Activated CD4-positive, CD25-positive, alpha-beta regulatory T cell treated with anti-CD3 and anti-CD28 coated beads, Interleukin-2, amount 50 U/mL, for 72 hours (primary cell): ENCODE measurements at places on chromosomes 12 and 14.

- DNase-seq, result no peak
Observed at GRCh38 chr12:24560831-24561271, 388.1 kb downstream of the BCAT1 start.

GRCh38 chr12:102468261-102468915 lies 12.0 kb downstream of the IGF1 start:
- no peak for DNase-seq

- no peak for DNase-seq
Observed at GRCh38 chr12:12686925-12687324, 9.1 kb downstream of the GPR19 start.

DNA sequence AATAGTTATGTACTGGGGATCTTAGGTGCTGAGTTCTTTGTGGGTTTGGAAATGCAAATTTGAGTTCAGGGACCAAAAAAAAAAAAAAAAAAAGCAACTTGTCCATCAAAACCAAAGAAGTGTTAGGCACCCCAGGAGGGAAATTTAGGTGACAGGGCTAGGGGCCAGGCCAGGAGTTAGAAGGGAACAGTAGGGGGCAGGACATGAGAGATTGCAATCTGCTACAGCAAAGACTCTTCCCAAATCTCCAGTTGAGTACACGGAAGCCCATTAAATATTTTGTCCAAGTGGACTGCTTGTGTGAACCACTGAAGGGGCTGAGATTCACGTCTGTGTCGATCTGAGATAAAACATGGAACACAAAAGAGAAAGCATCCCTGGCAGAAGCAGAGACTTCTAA lies 52.8 kb downstream of the TSPAN19 start:
- no peak for DNase-seq

GRCh38 chr14:90449411-90449810 lies 52.6 kb downstream of the CALM1 start:
- no peak for DNase-seq

DNA sequence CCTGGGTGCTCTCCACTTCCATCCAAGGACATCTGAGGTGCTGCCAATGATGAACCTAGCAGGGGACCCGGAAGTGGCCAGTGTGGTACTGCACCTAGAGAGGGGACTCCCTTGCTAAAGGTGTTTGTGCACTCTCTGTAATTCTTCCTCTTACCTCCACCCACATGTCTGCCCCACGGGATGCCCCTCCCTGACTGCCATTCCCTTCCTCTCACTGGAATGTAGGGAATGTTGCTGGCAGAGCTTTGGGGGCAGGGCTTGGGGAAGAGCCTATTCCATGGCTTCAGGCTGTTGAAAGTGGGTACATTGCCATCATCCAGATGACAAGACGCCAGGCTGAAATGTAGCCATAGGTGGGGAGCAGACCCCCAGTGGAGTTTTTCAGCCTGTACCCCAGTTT lies 153.2 kb downstream of the SMOC1 start:
- DNase-seq, result no peak

DNA sequence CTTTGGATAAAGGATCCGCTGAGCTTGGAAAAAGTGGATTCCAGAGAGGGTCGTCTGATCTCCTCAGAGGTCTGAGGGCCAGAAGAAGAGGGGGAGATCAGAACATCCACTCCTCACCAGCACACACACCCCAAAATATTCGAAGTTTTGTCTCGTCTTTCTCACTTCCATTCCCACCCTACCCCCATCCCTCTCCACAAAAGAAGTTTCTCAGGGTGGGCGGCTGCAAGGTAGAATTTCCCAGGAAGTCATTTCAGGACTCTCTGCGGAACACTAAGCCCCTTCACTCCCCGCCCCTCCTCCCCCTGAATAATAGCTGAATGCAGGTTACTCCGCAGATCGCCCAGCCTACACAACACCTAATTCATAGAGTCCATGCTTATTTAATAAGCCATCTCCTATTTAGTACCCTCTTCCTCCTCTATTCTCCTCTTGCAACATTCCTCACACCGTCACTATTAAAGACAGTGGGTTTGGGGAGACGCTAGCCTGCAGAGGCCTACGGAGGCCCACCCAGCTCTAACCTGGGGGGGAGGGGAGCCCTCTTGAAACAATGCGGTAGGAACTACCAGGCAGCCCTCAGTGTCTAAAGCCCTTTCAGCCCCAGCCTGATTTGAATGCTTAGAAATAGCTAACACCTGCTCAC lies 649 bp upstream of the SALL2 start:
- DNase-seq, result no peak

- DNase-seq, result no peak
Observed at GRCh38 chr12:104462931-104463339, 6.2 kb downstream of the CHST11 start.

- no peak for DNase-seq
Observed at GRCh38 chr12:54704202-54704601, 56.0 kb upstream of the DCD start.

DNA sequence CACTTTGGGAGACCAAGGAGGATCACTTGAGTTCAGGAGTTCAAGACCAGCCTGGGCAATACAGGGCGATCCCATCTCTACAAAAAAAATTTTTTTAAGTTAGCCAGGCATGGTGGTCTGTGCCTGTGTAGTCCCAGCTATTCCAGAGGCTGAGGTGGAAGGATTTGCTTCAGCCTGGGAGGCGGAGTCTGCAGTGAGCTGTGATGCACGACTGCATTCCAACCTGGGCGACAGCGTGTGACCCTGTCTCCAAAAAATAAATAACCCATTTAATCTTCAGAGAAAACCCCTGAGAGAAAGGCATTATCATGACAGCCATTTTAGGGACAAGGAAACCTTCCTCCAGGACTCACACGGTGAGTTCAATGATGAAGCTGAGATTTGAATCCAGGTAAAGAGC lies 3.7 kb upstream of the FKBP4 start:
- DNase-seq, result no peak

GRCh38 chr14:99986396-99986795 lies 78.8 kb upstream of the EVL start:
- DNase-seq, result no peak

DNA sequence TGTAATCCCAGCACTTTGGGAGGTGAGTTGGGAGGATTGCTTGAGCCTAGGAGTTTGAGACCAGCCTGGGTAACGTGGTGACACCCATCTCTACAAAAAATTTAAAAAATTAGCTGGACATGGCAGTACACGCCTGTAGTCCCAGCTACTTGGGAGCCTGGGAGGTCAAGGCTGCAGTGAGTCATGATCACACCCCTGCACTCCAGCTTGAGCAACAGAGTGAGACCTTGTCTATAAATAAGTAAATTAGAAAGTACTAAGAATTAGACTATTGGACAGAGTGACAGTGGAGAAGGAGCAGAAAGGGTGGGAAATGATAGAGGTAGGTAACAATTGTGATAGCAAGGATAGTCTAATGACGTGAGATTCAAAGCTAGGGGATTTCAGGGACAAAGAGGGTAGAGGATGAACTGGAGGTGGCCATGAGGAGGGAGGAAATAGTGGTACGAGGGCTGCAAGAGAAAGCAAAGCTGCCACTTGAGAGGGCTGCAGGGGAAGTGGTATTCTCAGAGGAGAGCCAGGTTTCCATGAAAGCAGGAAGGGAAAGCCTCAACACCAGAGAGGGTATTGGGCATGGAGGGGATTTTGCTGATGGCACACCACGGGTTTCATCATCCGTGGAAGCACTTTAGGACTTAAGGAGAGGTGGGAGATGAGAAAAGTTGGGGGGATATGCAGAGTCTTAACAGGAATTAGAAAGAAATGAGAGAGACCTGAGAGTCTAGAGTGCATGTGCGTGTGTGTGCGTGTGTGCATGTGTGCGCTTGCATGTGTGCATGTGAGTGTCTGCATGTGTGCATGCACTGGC lies 85.6 kb downstream of the SYNE2 start:
- no peak for DNase-seq

DNA sequence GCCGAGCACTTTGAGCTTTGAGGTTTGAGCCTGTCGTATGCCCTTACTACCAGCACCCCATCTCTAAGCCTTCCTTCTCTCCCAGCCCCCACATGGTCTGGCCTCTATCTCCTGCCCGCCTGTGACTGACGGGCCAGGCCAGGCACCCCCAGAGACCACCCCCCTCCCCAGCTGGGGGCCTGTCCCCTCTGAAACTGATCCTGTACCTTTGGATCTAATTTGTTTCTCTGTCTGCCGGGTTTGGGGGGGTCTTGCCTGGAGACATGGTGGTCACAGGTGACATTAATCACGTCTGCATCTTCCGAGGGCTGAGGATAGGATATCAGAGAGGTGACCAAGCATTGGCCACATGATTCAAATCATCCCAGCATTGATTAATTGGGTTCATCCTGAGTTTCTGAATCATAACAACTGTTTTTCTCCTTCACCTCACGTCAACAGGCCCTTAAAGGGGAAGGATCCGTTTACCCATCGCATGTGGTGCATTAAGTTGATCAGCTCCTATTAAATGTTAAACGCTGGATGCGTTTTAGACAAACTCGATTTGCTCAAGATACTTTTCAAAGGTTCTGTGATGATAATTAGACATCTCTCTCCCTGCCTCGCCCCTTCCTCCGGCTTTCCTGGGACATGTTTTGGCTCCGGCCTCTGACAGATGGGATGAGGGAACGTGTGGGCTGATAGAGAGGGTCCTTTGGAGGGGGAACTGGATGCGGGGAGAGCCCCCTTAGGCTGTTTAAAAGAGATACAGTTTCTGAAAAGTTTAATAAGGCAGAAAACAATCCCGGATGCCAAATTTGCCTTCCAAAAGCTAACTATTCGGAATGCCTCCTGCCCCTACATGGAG lies 63.3 kb upstream of the TBX3 start:
- no peak for DNase-seq

- DNase-seq, result no peak
Observed at GRCh38 chr14:104331871-104332605, 193.7 kb downstream of the KIF26A start.

DNA sequence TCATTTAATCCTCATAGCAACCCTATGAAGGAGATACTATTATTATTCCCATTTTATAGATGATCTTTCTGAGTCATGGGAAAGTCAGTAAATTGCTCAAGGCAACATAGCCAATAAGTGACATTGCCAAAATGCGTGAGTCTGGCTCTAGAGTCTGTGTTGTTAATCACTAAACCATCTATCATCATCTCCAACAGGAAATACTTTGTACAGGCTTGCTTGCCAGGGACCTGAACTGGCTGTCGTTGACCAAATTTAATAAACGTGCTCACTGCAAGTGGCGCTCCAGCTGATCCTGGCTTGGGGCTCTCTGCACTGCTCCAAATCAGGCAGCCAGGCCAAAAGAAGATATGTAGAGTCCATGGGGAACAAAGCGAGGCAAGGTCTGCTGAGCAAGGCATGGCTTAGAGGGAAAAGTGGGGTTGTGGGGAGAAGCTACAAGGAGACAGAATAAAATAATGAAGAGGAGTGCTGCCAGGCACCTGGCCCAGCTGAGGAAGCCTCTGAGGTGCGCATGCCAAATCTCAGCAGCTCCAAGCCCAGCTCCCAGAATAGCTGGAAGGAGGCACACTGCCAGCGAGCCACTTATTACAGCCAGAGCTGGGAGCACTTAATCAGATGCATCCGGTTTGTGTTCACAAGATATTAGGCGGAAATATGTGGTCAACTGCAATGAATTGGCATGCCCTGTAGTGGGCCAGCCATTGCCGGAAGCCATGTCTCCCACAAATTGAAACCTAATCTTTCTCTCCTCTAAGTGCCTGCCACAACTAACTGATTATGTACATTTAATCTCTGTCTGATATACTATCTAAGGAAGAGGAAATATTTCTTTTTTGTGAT lies 43.3 kb upstream of the PTPRO start:
- no peak for DNase-seq

- no peak for DNase-seq
Observed at GRCh38 chr14:57729208-57730187, 136.4 kb downstream of the SLC35F4 start.

GRCh38 chr14:20583908-20584307 lies 3.9 kb downstream of the RNASE11 start:
- no peak for DNase-seq

DNA sequence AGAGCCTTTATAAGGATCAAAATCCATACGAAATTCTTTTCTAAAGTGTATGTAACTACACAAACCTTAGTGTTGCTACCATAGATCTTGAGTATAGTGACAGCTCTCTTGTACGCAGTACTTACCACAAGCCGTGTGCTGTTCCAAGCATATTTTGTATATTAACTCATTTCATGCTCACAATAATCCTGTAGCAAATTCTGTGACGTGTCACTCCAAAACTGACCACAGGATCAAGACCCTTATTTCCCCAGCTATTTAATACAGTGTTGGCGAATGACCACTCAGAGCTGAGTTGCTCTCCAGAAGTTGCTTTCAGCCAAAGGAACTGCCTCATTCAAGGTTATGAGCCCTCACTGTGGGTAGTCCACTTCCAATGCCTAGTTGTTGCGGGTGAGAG lies 169.8 kb downstream of the BTG1 start:
- no peak for DNase-seq

- DNase-seq, result no peak
Observed at GRCh38 chr14:89805501-89805900, 149.0 kb downstream of the EFCAB11 start.

DNA sequence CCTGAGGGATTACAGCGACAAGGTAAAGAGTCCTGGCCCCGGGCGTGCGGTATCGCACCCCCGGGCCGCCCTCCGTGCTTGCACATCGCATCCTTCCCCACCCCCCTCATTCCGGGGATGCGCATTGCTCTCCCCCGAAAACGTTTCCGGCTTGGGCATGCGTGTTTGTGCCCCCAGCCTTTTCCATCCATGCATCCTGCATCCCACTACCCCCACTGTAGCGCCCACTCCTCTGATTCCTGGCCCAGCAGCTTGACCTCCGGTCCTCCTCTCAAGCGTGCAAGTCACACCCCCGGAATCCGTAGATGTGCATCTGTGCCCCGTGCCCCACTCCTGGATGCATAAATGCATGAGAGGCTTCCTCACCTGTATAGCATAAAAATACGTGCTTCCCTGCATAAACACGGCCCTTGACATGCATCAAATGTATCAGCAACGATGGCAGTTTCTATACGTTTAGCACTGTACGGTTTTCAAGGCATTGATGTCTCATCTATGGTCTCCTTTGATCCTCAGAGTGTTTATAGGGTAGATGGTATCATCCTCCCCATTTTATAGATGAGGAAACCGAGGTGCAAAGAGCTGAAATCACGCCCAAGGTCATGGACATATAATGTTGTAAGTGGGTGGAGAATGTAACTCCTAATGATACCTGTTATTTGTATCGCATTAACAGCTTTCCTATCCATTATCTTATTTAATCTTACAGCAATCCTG lies 484 bp downstream of the RIC8B start:
- DNase-seq, result peak; percentile 44

DNA sequence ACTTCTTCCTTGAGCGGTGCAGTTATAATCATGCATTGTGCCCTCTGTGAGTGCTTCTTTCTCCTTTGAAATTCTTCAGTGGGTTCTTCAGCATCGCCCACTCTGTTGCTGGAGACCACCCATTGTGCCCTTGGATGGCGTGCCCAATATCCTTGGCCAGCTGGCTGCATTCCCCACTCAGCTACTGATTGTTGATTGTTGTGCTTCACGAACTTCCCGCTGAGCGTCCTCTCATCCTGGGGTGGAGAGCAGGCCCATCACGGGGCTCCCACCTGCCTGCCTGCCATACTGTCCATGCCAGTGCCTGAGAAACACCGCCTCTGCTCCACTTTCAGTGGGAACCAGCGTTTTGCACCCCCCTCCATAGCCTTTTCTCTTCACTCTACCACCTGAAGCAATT lies 8.6 kb upstream of the SSTR1 start:
- no peak for DNase-seq

- no peak for DNase-seq
Observed at GRCh38 chr14:23326491-23327332, 5.5 kb downstream of the PABPN1 start.

- DNase-seq, result no peak
Observed at GRCh38 chr14:55913324-55914025, 204.7 kb upstream of the PELI2 start.

GRCh38 chr14:92160619-92161018 lies 38.9 kb downstream of the CPSF2 start:
- DNase-seq, result no peak

- DNase-seq, result peak; percentile 94
Observed at GRCh38 chr12:132828706-132829534, at the start of gene GOLGA3. GOLGA3 (minus strand) TSS chr12:132828869; CDS start chr12:132822128, 6,741 bp downstream.
